ENCODE measurements at places on chromosomes 5 and 9.
A peak's percentile ranks its signal among the peaks of the same experiment; 100 is the strongest.

DNA sequence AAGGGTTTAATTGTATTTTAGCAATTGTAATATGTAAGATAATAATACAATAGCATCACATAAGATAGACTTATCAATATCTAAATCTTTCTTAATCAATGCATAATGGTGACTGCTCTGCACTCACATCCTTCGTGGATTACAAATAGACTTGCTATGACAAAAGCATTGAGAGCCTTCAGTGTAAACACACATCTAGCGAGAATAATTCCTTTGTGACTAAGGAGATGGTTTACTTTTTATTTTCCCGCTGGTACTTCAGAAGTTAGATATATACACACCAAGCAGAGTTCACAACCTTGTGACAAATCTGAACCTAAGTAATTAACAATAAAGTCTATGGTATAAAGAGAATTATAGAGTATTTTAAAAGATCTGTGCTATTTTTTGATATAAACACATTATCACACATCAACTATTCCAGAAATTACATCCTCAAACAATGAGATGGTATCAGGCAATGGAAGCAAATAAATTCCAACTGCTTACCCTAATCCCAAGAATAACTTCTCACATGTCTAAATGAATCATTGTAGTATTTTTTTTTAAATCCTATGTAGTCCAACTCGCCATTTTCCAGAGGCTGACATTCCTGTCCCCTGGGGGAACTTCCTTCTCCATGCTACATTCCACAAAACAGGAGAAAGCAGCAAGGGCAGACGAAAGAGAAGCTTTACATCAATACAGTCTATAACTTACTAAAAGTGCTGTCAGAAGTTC lies 51.2 kb downstream of the MAPKAP1 start:
- DNase-seq: no peak

DNA sequence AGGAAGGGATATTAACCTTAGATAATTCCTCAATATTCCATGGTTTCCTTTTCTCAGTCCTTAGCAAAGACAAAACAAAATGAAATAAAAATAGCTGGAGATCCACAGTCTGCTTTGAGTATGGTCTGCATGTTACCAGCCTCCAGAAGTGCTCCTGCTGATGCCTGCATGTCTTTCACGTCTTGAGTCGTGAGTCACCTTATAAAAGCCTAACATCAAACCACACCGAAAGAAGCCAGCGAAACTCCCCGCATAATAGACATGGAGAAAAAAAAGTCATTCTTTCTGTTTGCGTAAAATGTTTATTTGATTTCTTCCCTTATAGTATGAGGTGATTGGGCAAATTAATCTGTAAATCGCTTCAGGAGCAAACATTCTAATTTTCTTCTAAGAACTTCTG lies 380.5 kb downstream of the SLCO4C1 start:
- DNase-seq: no peak

GRCh38 chr5:172412724-172413286 lies 41.5 kb downstream of the SH3PXD2B start:
- DNase-seq: peak; percentile 19

GRCh38 chr5:79793304-79793703 lies 103.7 kb downstream of the CMYA5 start:
- DNase-seq: no peak

- no peak for DNase-seq
Observed at GRCh38 chr5:130526708-130527107, 622.4 kb downstream of the CHSY3 start.

DNA sequence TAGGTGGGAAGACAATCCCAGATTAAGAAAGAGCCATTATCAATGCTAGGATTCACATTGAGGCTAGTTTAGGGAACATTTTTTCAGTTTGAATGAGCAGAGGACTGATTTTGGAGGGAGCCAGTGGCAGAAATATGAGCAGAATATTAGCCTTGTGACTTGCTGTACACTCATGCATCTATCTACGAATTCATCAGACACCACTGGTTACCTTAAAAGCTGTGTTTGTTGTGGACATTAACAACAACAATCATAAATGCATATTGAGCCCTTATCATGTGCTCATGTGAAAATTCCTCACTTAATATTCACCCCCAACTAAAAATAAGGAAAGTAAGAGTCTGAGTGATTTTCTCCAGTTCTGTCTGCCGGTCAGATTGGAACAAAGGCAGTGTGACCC lies 9.9 kb upstream of the SH3TC2 start:
- DNase-seq: no peak

DNA sequence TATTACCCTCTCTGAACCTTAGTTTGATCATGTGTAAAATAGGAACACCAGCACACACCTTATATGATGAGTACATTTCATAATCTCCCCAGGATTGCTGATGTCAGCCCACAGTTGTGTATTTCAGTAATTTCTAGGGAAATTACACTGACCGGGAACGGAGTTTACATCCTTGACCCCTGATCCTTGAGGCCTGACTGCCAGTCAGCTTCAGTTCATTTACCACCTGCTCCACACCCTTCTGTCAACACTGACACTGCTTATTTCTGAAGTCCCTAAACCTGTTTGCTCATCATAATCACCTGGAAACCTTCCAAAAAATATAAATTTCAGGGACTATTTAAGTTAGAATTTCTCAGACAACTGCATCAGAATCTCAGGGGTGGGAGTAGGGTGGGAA lies 55.3 kb downstream of the ZNF622 start:
- no peak for DNase-seq

- no peak for DNase-seq
Observed at GRCh38 chr5:2201011-2201410, 318.3 kb upstream of the IRX4 start.

- DNase-seq: no peak
Observed at GRCh38 chr5:77355080-77355479, 137.0 kb downstream of the WDR41 start.

DNA sequence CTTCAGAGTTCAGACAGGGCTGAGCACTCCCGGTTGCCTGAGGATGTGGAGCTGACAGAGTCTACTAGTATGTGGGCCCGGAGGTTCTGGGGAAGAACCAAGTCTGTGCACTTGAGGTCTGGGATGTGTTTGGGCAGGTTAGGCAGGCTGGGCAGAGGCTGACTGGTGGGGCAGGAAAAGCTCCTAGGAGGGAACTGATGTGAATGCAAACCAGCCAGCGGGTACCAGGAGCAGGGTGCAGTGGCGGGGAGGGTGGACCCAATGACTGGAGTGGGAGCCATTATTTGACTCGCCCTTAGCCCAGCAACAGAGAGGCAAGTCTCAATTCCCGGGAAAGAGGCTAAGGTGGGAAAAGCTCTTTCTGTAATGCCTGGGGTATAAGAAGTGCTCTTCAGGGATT lies 419.9 kb upstream of the DAP start:
- no peak for DNase-seq

DNA sequence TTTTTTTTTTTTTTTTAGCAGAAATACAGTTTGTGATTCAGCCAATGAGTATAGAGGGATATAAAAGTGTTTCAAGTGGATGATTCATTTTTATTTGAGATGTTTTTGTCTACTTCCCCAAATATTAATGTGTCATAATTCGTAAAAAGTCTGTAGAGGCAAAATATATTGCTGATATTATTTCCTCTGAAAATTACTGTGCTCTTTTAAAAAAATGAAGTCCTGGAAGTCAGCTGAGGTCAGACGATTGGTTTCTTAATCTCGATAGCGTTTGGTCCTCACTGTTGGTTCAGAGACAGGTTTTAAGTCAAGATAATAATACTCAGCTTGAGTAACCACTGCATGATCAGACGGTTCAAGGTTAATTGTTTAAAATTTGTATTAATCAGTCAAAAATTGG lies 19.5 kb downstream of the IL9 start:
- DNase-seq: peak; percentile 62

DNA sequence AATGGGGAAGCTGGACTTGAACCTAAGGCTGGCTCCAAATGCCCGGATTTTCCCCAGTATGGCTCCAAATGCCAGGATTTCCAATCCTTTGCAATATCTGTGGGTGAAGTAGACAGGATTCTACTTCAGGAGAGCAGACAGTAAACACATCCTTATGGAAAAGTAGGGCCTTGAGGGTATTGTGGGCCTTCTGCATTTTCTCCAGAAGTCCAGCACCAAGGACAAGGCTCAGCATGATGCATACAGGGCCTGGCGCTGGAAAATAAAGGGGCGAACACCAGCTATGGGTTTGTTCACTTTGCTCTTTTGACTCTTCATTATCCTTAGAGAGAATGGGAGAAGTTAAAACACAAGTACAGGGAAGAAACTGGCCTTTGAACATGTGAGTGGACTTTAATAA lies 347.5 kb downstream of the SEMA5A start:
- no peak for DNase-seq

DNA sequence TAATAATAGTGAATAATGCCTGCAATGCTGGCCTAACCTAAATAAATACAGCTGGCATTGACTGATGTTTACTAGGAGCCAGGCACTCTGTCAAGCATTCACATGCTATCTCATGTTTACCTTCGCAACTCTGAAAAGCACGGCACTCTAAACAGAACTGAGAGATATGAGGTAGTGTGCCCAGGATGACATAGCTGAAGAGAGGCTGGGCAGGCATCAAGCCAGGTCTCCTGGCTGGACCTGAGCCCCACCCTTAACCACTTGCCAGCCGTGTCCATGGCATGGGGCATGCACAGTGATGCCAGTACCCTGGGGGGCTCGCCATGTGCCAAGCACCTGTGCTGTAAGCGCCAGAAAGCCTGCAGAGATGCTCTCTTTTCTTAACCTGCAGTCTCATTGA lies 119.4 kb upstream of the MVB12B start:
- no peak for DNase-seq

DNA sequence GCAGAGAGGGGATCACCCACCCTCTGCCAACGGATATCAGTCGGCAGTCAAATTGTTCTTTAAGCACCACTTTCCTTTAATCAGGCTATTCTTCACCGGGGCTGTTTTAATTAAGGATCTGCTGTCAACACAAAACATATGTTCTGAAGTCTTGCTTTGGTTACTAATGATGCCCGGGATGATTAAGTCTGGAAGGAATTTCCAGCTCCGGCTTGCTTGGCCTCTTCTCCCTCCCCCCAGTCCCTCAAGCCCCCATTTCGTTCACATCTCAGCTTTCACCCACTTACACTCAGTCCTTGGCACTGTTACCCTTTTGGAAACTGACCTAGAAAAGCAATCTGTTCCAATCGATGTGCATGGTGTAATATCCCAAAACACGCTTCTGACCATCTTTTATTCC lies 74.7 kb downstream of the MSX2 start:
- no peak for DNase-seq

DNA sequence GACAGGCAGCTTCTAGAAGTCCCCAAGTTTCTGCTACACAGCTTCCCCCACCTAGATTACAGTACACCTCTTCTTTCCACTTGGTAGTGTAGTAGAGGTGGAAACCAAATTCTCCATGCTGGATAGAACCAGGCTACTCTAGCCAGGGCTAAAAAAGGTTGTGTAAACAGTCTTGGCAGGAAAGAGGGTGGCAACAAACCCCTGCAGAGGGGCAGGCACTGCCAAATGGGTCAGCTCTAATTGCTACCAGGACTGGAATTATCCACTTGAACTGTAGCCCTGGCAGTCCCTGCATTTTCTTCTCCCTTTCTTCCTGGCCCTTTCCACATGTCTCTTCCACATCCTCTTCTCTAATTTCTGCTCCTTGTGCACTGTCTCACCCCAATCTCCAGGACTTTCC lies 24.8 kb downstream of the RANBP3L start:
- no peak for DNase-seq

DNA sequence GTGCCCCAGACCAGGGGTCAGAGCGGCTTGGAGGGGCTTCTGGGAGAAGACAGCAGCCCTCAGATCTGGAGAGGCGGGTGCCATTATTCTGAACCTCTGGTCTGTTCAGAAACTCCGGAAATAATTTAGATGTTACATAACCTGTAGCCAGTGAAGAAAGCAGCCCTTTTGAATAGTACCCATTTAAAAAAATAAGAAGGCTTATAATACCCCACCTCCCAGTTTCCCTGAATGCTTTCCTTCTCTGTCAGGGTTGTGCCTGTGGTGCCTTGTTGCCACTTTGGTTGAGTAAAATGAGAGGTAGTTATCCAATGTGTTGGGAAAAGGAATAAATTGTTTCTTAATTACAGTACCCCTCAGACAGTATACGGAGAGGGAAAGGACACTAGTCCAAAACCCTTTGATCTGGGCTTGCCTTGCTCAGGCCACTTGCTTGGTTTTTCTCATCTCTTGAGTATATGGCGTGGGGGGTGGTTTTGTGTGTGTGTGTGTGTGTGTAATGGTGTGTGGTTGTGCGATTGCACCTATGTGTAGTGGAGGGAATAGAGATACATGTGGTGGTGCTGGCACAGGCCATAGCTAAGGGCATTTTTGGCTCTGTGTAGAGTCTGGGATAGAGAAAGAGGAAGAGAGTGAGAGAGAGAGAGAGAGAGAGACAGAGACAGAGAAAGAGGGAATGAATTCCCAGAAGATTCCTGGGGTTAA lies 59.1 kb upstream of the TLR4 start:
- peak; percentile 2 for DNase-seq

DNA sequence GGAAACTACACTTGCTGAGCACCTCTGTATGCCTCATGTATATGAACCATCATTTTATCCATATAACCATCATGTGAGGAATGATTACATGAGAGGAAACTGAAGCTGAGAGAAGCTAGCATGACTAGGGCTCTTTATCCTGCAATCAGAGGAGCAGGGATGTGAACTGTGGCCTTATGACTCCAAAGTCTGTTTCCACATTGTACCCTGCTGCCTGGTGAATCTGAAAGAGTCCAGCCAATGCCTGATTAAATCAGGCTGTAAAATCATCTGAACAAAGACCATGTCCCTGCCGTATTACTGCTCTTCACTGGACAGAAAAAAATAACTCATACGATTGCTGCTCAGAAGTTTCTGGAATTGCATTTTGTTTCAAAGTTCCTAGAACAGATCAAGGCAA lies 67.0 kb downstream of the LPAR1 start:
- DNase-seq: no peak

- no peak for DNase-seq
Observed at GRCh38 chr9:79591458-79591857, 19.7 kb downstream of the TLE4 start.

- no peak for DNase-seq
Observed at GRCh38 chr5:179227580-179228311, 117.5 kb downstream of the ADAMTS2 start.

DNA sequence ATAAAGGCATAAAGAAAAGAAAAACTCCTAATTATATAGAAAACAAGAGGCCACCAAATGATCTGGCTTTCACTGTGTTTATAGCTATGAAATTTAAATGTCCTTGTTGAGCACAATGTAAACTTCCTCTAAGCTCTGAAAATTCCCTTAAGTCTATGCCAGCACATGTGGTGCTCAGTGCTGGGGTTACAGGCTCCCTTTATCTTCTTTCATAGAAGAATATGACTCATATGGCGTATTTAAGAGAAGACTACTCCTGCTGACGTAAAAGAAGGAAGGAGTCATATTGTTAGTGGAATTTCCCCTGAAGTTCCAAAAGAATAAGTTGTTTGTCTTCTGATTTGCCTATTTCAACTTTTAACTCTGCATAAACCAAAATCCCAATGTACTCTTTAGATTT lies 30.4 kb downstream of the RNF145 start:
- peak; percentile 35 for DNase-seq

- peak; percentile 9 for DNase-seq
Observed at GRCh38 chr9:2623288-2624050, 1.9 kb downstream of the VLDLR start.

- DNase-seq: no peak
Observed at GRCh38 chr5:106288979-106289378, 1381.8 kb downstream of the EFNA5 start.

Measured in hematopoietic multipotent progenitor cell treated with erythropoietin and hydrocortisone succinate and interleukin-3 and kit ligand, for 6 days (in vitro differentiated cells).